ENCODE measurements at places on chromosomes 5 and 9.

- peaks cover 6% of the 10 kb centered on the region for H3K27me3 ChIP-seq
- peak overlapping the region; percentile 21 for H3K4me3 ChIP-seq
- peaks cover 4% of the 10 kb centered on the region for H3K4me1 ChIP-seq
Measured at GRCh38 chr9:86903734-86904085, 43.6 kb downstream of the GAS1 start.

- no peaks in the 10 kb centered on the region for H3K36me3 ChIP-seq
- no peaks in the 10 kb centered on the region for H3K27me3 ChIP-seq
- no peaks in the 10 kb centered on the region for H3K4me1 ChIP-seq
- no peak overlapping the region for H3K27ac ChIP-seq
Measured at GRCh38 chr9:11269036-11269435, 656.2 kb upstream of the PTPRD start.

GRCh38 chr9:114895521-114895991 lies 34.8 kb downstream of the TNFSF8 start:
- no peak overlapping the region for H3K4me3 ChIP-seq
- no peaks in the 10 kb centered on the region for H3K27me3 ChIP-seq
- H3K4me1 ChIP-seq, result peaks cover 26% of the 10 kb centered on the region

- peaks cover 2% of the 10 kb centered on the region for H3K27me3 ChIP-seq
- no peaks in the 10 kb centered on the region for H3K36me3 ChIP-seq
- H3K4me3 ChIP-seq, result no peak overlapping the region
- no peak for DNase-seq
- no peaks in the 10 kb centered on the region for H3K4me1 ChIP-seq
Measured at GRCh38 chr9:108254236-108254635, 601.5 kb downstream of the ACTL7B start.
